ENCODE measurements at places on chromosomes 13 and 19. TPM values are rescaled to one million over a fixed set of nuclear protein-coding genes. Genes with fewer than 3 reads are reported as not detected.

- no peak overlapping the region for H3K4me3 ChIP-seq
- DNase-seq: no peak
- peaks cover 2% of the 10 kb centered on the region for H3K27me3 ChIP-seq
- no peaks in the 10 kb centered on the region for H3K4me1 ChIP-seq
- H3K36me3 ChIP-seq: no peaks in the 10 kb centered on the region
These were observed 15.9 kb upstream of the ZNF30 start for GRCh38 chr19:34910770-34911169.

The OR10H1 gene
- not detected for total RNA-seq

- H3K36me3 ChIP-seq: no peaks in the 10 kb centered on the region
- no peak overlapping the region for H3K4me3 ChIP-seq
- H3K27me3 ChIP-seq: no peaks in the 10 kb centered on the region
- no peak overlapping the region for H3K27ac ChIP-seq
- DNase-seq: no peak
- no peaks in the 10 kb centered on the region for H3K4me1 ChIP-seq
These were observed 80.6 kb upstream of the SIAH3 start for GRCh38 chr13:45932172-45932571.

- no peak overlapping the region for H3K27ac ChIP-seq
- H3K4me1 ChIP-seq: peaks cover 67% of the 10 kb centered on the region
- H3K36me3 ChIP-seq: no peaks in the 10 kb centered on the region
- DNase-seq: no peak
- no peak overlapping the region for H3K4me3 ChIP-seq
These were observed 46.3 kb downstream of the BRD4 start for GRCh38 chr19:15285896-15286591.

DNA sequence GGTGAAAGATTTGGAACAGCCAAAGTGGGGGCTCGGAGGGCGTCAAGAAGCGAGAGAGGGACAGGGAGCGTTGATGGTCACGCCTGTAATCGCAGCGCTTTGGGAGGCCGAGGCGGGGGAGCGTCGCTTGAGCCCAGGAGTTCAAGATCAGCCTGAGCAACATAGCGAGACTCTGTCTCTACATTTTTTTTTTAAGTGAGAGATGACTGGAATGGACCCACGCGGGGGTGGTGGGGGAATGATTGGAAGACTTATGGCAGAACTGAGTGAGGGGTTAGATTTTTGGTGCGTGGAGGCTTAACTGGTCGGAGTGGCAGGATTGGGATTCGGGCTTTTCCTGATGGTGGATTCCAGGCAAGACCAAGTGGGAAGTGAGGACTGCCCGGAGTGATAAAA is 725 bp downstream of the PSMD8 start:
- H3K36me3 ChIP-seq: peaks cover 4% of the 10 kb centered on the region
- peaks cover 10% of the 10 kb centered on the region for H3K4me1 ChIP-seq
- H3K27ac ChIP-seq: peak overlapping the region; percentile 91
- no peaks in the 10 kb centered on the region for H3K27me3 ChIP-seq
- no peak for DNase-seq

DNA sequence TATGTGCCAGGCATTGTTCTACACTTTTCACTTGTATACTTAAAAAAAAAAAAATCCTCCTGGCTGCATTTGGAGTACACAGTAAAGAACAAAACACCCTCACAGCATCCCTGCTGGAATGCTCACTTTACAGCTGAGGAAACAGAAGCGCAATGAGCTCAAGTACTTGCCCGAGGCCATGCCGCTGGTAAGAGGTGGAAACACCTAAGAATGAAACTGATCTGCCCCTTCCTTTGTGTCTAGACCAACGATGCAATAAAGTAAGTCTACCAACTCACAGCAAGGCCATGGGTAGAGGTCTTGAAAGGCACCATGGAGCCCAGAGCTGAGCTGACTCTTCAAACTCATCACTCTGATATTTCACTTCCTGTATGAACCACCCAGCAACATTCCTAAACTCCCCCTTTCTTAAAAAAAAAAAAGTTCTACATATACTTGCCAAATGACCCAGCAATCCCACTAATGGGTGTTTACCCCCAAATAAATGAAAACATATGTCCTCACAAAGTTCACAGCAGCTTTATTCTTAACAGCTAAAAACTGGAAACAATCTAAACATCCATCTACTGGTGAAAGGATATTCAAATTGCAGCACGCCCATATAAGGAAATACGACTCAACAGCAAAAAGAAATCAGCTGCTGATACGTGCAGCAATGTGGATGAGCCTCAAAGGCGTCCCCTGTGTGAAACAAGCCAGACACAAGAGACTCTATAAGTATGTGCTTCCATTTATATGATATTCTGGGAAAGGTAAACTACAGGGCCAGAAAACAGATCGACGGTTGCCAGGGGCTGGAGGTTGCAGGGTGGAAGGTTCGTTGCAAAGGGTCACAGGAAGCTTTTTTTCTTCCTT is 236.6 kb upstream of the MAB21L1 start:
- H3K27ac ChIP-seq: no peak overlapping the region
- H3K27me3 ChIP-seq: no peaks in the 10 kb centered on the region
- 0 out of 2 replicates have a peak, but pooled peaks cover 4% of the 10 kb centered on the region for H3K4me1 ChIP-seq
- DNase-seq: no peak
- no peak overlapping the region for H3K4me3 ChIP-seq

GRCh38 chr19:16849168-16849567 is 20.0 kb downstream of the SIN3B start:
- H3K36me3 ChIP-seq: peaks cover 2% of the 10 kb centered on the region
- H3K4me3 ChIP-seq: no peak overlapping the region
- no peaks in the 10 kb centered on the region for H3K4me1 ChIP-seq
- H3K27me3 ChIP-seq: no peaks in the 10 kb centered on the region
- H3K27ac ChIP-seq: no peak overlapping the region
- peak; percentile 47 for DNase-seq

The CEBPA gene
- total RNA-seq: 1.6 TPM

GRCh38 chr19:31058676-31059340 is 290.4 kb downstream of the TSHZ3 start:
- H3K36me3 ChIP-seq: no peaks in the 10 kb centered on the region
- no peaks in the 10 kb centered on the region for H3K27me3 ChIP-seq
- no peaks in the 10 kb centered on the region for H3K4me1 ChIP-seq
- H3K4me3 ChIP-seq: no peak overlapping the region

GRCh38 chr13:39401756-39402155 is 201.2 kb downstream of the LHFPL6 start:
- no peak overlapping the region for H3K4me3 ChIP-seq
- no peak overlapping the region for H3K27ac ChIP-seq
- no peaks in the 10 kb centered on the region for H3K27me3 ChIP-seq
- no peaks in the 10 kb centered on the region for H3K4me1 ChIP-seq
- DNase-seq: no peak
